Stimulated activated CD4-positive, alpha-beta T cell treated with anti-CD3 and anti-CD28 coated beads, TNF-alpha, amount 100 ng/mL, for 24 hours (primary cell): ENCODE measurements at places on chromosomes 12 and 14.

DNA sequence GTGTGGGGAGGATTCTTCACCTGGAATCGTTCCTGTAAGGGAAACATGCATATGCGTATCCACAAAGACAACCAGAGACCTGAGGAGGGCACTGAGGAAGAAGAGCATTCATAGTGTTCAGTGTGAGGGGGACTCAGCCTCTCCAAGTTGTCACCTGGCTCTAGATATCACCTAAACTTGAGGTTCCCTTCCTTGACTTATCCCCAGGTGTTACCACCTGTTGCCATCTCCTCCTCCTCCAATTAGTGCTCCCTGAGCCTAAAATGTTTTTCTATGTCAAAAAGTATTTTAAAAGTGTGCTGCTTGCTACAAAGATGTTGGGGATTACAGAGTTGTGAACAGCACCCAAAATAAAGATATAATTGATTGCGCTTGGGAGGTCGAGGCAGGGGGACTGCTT is 41.0 kb downstream of the FMNL3 start:
- DNase-seq: no peak

DNA sequence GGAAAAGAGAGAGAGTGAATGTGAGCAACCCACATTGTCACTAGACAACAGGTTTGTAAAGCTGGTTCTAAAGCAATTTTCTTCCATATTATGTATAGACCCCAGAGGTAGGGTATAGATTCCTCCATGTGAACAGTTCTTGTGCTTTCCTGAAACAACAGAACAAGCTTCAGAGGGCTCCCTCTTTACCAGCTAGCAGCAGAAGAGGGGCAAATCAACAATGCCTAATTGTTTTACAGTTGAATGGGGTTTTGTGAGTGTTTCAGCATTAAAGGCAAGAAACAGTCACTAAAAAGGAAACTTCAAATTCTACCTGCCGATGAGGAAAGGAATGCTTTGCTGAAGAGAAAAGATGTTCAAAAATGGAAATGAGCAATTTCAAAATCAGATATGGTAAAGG is 341.2 kb upstream of the KITLG start:
- DNase-seq: no peak

GRCh38 chr14:98993818-98994217 is 278.2 kb downstream of the BCL11B start:
- DNase-seq: no peak

DNA sequence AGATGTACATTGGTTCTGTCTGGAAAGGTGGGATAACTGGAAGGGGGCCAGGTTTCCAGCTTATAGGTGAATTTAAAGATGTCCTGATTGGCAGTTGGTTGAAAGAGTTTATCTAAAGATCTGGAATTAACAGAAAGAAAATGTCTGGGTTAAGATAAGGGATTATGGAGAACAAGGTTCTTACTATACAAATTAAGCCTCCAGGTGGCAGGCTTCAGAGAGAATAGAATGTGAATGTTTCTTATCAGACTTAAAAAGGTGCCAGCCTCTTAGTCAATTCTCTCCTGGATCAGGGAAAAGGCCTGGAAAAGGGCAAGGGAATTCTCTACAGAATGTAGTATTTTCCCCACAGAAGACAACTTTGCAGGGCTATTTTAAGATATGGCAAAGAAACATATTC is 53.1 kb downstream of the CNTN1 start:
- no peak for DNase-seq

- DNase-seq: no peak
These were observed 51.8 kb upstream of the PSMC1 start for GRCh38 chr14:90204516-90204915.

DNA sequence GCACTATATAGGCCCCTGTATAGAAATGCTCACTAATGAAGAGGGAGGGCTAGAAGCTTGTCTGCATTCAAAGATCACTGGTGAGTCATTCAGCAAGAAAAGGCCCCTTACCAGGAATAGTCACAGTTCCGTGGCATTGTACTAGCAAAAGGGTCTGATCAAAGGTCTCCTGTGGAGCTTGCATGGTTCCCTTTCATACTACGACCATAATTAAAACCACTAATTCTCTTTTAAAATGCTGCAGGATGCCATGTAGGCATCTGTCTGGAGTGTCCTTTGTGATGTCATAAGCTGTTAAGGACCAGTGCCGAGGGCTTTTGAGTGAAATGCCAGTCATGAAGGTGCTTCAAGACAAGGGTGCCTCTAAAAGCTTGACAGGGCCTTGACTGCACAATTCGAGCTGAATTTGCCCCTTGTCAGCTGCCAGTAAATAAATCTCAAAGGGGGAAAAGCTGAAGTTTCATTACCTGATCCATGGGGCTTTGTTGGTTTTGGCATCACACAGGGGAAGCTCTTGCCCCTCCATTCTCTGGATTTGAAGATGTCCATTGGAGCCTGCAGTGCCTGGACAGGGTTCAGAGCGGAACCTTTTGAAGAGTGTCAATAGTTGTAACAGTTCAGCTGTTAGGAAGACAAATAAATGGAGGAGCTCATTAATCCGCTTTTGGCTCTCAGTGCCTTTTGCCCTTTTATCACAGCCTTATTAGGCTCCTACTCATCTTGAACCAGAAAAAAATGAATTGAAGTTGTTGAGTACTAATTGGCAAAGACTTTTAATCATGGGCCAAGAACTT is 69.1 kb downstream of the TMEM260 start:
- DNase-seq: no peak

GRCh38 chr14:50717811-50718210 is 49.7 kb upstream of the SAV1 start:
- no peak for DNase-seq
